ENCODE measurements at places on chromosomes 5 and 9.

DNA sequence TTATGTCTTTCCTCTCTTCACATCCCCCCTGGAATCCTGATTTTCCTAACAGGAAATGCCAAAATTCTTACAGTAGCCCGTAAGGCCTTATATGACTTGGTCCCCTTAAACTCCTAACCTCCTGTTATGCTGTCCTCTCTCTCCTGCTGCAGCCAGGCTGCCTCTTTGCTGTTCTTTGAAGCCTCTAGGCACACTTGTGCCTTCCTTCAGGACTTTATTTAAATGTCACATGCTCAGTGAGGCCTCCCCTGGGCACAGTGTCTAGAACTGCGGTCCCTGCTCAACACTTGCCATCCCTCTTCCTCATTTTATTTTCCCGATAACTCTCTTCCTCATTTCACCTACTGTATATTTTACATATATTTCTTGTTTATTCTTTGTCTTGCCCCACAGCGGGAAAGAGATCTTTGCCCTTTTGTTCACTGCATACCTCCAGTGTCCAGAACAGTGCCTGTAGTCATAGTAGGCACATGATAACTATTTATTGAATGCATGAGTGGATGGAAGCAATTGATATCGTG lies 5.5 kb upstream of the SHB start:
- DNase-seq, result no peak

DNA sequence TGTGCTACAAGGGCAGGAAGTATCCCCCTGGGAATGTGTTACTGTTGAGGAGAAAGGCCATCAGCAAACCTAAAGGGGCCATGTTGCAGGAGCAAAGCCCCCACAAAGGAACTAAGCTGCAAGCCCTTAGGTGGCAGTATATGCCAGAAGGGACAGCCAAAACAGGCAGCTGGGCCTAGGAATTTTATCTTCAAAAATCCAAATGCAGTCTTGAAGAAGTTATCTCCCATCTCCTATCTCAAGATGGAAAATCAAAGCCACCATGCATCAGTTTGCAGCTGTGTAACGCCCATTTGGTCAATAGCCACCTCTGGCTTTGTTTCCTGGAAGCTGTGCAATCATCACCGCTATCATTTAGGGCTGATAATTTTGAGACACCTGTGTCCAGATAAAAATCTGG lies 400.3 kb downstream of the ARHGEF28 start:
- DNase-seq, result no peak

GRCh38 chr5:8845296-8845695 lies 700.6 kb downstream of the SEMA5A start:
- DNase-seq, result no peak

DNA sequence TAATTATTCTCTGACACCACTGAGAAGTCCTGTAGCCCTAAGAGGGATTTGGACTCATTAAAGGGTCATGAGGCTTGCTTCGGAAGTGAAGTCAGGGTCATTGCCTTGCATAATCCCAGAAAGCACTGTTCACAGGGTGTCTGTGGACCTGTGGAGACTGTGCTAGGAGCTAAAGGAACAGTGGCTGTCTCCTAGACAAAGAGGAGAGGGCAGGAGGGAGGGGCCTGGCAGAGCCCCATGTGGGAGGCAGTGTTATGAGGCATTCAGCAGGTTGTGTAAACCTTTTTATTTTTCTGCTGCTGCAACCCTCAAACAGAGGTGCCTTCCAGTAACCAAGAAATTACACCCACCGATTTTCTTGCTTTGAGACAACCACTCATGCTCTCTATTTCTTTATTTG lies 3.3 kb downstream of the TMEM174 start:
- DNase-seq, result no peak

DNA sequence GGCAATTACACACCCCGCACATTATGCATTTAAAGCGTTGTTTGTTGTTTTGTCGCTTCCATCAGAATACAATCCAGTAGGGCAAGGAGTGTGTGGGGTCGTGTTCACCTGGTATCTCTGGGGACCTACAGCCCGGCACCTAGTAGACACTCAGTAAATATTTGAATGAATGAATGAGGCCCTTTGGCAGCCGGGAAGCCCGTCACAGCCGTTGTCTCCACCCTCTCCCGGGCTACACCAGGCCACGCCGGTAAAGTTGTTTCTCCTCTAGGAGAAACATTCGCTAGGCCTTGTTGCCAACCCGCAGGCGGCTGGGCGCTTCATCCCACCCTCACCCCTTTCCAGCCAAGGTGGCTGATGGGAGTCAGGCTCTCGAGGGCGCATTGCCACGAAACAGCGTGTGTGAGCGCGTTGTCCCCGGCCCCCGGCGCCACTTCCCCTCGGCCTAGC lies 876 bp upstream of the JAK2 start:
- no peak for DNase-seq

GRCh38 chr9:134488331-134489280 lies 153.0 kb upstream of the COL5A1 start:
- no peak for DNase-seq

GRCh38 chr9:4011054-4011453 lies 288.8 kb downstream of the GLIS3 start:
- DNase-seq, result no peak

GRCh38 chr9:21535396-21535795 lies 53.3 kb upstream of the IFNE start:
- no peak for DNase-seq

DNA sequence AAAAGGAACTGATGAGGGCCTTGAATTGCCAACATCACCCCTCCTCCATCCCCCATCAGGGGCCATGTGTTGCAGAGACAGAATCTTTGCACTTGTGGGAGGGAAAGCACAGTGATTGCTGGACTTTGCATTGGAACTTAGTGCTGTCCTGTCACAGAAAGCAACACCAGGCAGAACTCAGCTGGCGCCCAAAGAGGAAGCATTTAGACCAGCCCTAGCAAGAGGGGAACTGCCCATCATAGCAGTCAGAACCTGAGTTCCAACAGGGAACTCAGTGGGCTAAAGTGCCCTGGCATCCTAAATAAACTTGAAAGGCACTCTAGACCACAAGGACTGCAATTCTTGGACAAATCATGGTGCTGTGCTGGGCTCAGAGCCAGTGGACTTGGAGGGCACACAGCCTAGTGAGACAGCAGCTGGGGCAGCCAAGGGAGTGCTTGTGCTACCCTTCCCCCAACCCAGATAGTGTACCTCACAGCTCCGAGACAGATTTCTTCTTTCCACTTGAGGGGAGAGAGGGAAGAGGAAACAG lies 128.1 kb downstream of the ACTL7B start:
- DNase-seq, result no peak

- DNase-seq, result no peak
Measured at GRCh38 chr5:148386041-148386440, 2.3 kb downstream of the FBXO38 start.

- peak; percentile 50 for DNase-seq
Measured at GRCh38 chr5:140073296-140073695, 30.2 kb upstream of the NRG2 start.

GRCh38 chr5:1200495-1201326 lies 684 bp upstream of the SLC6A19 start:
- DNase-seq, result no peak

DNA sequence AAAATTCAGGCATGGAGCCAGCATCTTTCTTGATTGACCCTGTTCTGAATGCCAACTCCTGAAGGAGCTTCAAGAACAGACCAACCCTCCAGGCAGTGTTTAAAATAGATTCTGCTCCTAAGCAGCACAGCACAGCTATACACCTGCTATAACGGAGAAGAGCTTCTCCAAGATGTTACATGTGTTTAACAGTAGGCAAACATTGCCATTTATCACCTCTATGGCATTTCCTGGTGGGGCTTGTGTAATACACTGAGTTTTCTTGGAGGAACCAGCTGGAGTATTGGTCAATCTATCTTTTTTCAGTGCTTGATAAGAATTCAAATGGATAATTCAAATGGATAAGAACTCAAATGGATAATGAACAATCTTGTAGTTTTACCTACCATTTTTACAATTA lies 615.1 kb downstream of the CDH12 start:
- DNase-seq, result no peak

GRCh38 chr5:31607546-31607945 lies 31.4 kb upstream of the PDZD2 start:
- DNase-seq, result no peak

DNA sequence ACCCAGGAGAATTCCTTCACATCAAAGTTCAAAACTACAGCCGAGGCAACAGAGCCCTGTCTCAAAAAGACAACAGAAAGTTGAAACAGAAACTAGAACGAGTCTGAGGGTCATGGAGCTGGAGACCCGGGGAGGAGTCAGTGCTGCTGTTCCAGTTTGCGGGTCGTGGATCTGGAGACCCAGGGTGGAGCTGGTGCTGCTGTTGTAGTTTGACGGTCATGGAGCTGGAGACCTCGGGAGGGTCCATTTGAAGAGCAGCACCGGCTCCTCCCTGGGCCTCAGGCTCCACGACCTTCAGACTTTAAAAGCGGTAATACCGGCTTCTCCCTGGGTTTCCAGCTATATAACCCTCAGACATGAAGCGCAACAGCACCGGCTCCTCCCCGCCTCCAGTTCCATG lies 13.0 kb upstream of the LCN15 start:
- no peak for DNase-seq

DNA sequence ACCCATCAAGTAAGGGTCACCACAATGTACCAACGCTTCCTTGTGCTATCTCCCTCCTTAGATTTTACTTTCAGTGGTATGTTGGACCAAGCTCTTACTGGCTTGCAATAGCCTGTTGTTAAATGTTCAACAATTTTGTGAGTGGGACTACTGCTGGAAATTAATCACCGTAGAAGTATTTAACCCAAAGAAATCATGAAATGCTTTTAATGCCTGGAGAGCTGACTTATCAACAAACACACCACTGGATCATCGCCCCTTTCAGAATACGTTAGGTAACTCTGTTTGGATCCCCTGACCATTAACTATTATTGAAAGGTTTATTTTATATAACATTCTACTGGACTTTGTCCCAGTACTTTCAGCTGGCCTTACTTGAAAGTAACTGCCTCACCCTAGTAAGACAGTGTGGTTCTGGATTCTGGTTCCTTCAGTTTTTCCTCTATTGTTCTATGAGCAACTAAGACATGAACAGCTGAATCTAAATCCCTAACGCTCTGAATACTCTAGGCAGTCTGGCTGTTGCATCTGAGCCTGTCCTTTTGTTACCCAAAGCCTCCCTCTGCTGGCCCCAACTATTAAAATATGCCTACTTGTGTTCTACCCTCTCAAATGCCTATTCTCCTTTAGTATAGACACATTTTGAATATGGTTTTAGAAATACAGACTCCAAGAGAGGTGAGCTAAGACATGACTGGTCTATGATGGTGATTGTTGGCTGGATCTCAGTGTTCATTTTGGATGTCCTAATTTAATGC lies 1203.4 kb upstream of the DMAC1 start:
- no peak for DNase-seq

Data from CD4-positive, alpha-beta memory T cell (primary cell).